ENCODE measurements at places on chromosomes 6 and 20.
A peak's percentile ranks its signal among the peaks of the same experiment; 100 is the strongest.

DNA sequence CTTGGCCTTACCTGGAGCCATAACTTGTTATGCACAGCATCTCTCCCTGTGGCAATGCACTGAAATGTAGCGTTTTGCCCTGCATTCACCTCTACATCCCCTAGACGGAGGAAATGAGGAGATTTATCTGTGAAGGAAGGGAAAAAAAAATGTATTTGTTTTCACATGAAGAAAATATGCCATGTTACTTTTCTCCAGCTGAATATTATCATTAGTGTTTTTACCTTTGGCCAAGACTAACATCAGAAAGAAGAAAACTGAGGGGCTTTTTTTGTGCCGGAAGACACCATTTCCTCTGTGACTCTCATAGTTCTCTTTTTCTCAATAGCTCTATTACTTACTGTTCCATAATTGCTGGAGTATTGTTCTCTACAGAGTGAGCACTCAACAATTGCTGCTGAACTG, 280.4 kb downstream of the PTPRK start:
- DNase-seq, result no peak

- DNase-seq, result peak; percentile 3
Measured at GRCh38 chr6:103122766-103123601, 1729.5 kb downstream of the GRIK2 start.

- DNase-seq, result no peak
Measured at GRCh38 chr20:17631576-17632319, 50.3 kb downstream of the RRBP1 start.

GRCh38 chr6:73752943-73753342, 56.9 kb downstream of the CD109 start:
- no peak for DNase-seq

DNA sequence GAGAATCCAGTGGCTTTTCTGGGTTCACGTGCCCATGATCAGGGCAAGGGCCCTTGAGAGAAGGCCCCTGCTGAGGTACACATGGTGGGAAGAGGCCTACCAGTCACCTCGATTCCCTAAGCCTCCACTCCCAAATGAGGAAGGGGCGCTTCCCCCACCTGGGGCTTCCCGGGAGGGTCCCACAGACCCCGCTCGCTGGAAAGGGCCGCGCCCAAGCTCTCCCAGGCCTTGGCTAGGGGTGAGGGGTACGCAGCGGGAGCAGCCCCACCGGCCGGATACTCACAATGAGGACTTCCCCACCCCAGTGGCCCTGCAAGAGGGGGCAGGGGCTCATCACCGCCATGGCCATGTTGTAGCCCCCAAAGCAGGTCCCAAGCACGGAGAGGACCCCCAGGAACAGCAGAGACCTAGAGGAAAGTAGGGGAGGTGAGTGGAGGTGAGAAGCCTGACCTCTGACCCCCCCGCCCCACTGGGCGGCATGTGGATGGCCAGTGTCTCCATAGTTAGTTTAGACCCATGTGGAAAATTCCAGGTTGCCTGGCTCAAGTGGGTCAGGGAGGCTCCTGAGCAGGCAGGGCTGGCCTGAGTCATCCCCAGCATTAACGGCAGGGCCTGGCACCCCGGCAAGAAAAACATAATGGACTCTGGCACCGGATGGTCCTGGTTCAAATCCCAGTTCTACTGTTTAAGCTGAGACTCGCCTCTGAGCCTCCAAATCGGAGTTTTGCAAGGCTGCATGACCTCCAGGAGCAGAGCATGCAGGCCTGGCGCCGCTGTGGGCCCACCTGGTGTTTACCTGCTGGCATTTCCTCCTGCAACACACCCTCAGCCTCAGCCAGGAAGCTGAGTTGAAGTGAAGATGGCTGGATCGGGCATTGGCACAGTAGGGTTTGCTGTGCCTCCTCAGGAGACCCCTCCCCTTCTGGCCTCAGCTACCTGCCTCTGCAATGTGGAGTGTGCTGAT, 6.6 kb downstream of the SLC52A3 start:
- no peak for DNase-seq

DNA sequence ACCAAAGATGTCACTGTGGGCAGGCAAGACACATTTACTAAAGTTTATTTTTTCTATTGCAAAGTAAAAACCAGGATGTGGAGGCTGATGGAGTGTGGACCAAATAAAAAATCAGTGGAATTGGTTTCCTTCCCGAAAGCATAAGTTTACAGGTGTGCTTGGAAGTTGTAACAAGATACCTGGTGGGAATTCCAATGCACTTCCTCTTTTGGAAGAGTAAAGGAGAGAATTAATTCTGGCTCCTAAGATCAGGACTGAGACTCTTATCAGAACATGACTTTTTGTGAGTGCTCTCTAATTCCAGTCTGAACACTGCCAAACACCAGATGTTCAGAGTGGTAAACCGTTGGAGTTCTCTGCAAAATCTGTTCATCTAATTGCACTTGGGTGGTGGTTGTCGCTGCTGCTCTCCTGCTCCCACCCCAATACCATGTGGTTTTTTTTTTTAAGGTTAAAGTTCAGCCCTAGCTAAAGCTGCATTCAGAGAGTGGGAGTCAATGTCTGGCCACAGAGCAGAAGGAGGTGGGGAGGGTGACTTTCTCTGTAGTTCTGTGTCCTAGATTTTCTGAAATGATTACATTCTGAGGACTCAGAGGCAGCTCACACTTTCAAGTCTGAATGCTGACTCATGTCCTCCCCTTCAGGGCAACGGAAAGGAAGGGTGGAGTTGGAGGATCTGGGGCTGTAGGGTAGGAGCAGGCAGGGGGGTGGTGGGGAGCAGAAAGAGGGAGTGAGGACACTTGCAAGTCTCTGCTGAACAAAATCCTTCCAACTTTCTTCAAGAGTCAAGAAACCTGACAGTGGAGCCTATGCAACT, 275.8 kb upstream of the PRDM1 start:
- DNase-seq, result peak; percentile 77

GRCh38 chr6:389143-389542, 2.4 kb upstream of the IRF4 start:
- DNase-seq, result no peak

- peak; percentile 61 for DNase-seq
Measured at GRCh38 chr6:19159089-19159488, 678.1 kb upstream of the ID4 start.

DNA sequence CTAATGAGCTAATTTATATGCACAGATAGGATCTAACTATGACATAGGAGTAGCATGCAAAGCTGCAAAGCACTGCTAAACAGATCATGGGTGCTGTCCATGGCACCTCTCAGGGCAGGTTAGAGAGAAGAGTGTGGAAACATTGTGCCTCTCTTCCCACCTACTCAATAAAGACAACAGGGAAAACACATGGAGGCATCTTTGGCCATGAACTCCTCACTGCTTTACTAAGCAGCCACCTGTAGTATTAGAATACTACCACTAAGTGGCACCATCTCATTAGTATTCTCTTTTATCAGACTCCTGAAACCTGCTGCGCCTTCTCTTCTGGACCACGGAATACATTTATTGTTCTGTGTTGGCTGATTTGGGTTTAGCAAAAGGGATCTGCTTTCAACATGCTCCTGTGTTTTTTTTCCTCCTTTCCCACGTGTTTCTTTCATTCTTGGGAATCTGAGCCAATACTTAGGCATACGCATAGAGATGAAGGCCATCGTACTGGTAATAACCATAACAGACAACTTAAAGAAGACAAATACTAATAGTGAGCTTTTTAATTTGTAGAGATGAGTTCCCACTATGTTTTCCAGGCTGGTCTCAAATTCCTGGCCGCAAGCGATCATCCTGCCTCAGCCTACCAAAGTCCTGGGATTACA, 9.4 kb upstream of the HDDC2 start:
- DNase-seq, result peak; percentile 66

GRCh38 chr6:5930143-5930770, 76.5 kb downstream of the NRN1 start:
- no peak for DNase-seq

- DNase-seq, result no peak
Measured at GRCh38 chr20:25484224-25484846, 76.9 kb downstream of the GINS1 start.

GRCh38 chr6:161068321-161068741, 76.8 kb downstream of the MAP3K4 start:
- no peak for DNase-seq

DNA sequence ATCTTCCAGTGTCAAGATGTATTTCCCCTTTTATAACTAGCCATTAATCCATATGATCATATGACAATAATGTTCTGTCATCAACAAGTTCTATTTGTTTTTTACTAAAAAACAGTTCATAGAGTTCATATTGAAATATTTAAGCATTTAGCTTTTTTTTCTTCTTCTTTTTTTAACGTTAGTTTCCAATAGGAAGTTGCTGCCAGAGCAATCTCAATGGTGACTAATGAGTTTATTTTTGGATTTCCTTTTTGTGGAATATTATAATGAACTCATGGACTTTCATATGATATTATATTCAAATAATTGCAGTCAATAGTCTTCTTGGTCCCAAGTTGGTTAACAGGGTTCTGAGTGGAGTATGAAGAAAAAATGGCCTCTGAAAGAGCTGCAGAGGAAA, 343.3 kb downstream of the BCKDHB start:
- no peak for DNase-seq

GRCh38 chr20:16535277-16535676, 38.0 kb downstream of the KIF16B start:
- no peak for DNase-seq

All from muscle of back (tissue), 13 donors.